ENCODE measurements at places on chromosomes 7 and 10. TPM values are rescaled to one million over a fixed set of nuclear protein-coding genes. Genes with fewer than 3 reads are reported as not detected.

PHKG1 gene
- 2.8 TPM for total RNA-seq

SPDYE1 gene
- total RNA-seq, result not detected

PTPRN2 gene
- total RNA-seq, result 0.31 TPM

KCNIP2 gene
- total RNA-seq, result 2.3 TPM

ADCY1 gene
- 1.5 TPM for total RNA-seq

MTERF1 gene
- total RNA-seq, result 20.9 TPM

DNA sequence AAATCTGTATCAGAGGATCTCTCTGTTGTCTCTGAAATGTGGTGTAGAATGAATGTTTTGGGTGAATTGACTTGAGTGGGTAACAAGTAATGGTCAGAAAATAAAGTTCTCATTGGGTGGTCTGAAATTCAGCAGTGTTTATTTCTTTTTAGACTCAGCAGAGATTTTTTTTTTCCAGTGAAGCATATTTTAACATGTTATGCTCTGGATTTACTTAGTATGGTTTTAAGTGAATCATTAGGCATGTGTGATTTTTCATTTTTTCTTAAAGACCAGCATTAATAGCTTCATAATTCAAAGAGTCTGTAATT lies 63.5 kb downstream of the REEP3 start:
- DNase-seq, result no peak

DNA sequence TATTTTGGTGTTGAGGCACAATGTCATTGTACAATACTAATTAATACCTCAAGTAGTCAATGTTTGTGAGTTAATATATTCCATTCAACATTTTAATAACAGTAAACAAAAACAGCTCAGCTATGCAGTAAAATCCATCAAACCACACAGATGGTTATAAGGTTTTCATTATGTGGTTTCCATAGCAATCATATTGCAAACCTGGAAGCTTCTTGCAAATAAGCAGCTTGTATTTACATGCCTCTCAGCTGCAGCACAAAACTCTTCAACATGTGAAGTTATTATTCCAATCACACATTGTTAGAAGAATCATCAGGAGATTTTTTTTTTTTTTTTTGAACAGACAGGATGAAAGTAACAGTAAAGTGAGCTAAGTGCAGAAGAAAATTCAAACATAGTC lies 170.2 kb downstream of the SKAP2 start:
- no peak for DNase-seq

GRCh38 chr7:47581438-47581803 lies 490 bp downstream of the TNS3 start:
- no peak for DNase-seq

- DNase-seq, result no peak
These were observed 10.3 kb upstream of the RARRES2 start for GRCh38 chr7:150351587-150352194.

- DNase-seq, result no peak
These were observed 50.2 kb upstream of the BAMBI start for GRCh38 chr10:28627102-28627501.

GRCh38 chr7:93307131-93307660 lies 75.0 kb downstream of the VPS50 start:
- DNase-seq, result no peak

DNA sequence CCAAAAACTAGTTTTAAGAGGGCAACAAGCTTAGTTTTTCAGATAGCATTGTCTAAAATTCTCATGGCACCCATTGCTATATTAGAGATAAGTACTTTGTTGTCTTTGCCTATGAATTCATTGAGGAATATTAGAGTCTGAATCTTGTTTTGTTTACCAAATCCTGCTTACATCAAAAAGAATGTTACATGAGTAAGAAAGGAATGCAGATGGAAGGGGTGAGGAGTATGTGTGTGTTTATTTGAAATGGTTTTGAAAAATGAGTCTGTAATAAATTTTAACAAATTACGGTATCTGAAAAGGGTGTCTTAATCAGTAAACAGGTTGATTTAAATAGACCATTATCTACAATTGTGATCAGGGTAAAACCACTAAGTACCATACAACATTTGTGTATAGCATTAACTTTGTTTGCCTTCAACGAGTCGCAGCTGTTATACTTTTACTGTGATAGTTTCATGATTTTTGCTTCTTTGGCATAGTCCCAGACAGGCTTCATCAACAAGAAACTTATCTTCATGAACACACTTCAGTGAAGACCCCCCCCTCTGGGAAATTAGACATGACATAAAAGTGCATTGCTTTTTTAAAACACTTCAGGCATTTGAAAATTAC lies 1183.9 kb upstream of the C7orf33 start:
- no peak for DNase-seq

GRCh38 chr10:98208925-98209324 lies 59.1 kb downstream of the LOXL4 start:
- DNase-seq, result no peak

GRCh38 chr10:115093776-115094408 lies 727 bp downstream of the ATRNL1 start:
- DNase-seq, result peak; percentile 67

DNA sequence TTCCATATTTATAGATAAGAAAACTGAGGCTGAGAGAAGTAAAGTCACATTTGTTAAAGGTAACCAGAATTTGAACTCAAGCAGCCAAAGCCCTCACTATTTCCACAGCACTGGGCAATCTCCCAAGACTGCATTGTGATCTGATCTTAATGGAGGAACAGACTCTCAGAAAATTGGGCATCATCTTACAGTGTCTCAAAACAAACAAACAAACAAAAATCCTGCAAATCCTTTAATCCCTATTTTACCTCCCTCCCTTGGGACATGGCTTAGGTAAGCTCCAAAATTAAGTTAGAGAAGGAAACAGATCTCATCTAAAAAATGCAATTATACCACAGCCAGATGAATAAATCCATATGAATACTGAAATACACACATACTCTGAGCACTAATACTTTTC lies 57.5 kb downstream of the FHIP2A start:
- no peak for DNase-seq

DNA sequence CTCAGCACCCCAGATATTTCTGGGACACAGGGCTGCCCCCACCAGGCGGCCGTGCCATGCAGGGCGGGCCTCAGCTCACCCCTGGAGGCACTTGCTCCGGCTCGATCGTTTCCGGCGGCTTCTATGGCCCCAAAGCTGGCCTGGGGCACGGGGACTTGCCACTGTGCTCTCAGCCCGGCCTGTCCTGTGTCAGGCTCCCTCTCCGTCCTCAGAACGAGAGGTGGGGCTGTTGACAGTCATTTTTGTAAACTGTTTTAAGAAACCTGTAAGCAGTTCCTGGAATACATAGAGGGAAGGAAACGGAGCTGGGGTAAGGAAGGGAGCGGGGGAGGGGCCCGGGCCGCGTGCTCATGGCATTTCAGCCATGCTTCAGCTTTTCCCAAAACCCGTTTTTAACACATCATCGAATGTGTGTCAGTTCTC lies 30.7 kb upstream of the PRKAR1B start:
- no peak for DNase-seq

DNA sequence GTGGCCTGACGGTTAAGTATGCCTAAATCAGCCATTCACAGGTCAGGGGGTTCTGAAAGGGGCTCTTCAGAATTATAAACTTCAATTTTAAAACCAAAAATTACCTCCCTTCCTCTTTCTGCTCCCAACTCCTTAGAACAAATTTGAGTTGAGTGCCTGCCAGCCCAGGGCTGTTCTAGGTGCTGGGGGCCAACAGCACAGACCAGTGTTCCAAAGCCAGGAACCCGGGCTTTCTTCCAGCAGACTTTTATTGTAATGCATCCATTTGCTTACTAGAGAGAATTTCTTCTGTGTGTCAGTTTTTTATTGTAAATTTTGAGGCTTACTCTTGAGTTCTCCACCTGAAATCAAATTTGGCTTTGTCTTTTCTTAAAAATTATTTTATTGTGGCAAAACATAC lies 238.5 kb downstream of the CACNB2 start:
- no peak for DNase-seq

- DNase-seq, result no peak
These were observed 23.9 kb downstream of the NRAP start for GRCh38 chr10:113639966-113640365.

- no peak for DNase-seq
These were observed 7.9 kb upstream of the MYL7 start for GRCh38 chr7:44148961-44149536.

DNA sequence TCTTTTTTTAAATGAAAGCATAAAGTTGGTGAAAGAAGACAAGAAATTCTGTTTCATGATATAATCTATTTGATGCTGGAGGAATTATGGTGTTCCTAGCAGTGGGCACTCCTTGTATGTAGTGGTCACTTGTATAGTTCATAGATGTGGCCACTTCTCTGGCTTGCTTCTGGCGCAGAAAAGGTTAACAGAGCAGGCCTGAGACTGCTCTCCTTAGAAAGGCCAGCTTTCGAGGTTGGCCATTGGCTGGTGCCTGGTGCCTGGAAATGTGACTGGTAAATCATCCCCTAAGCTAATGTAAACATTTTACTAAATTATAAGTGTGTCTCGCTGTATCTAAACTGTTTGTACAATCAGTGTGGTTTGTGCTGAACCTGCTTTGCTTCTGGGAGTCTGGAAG lies 276.1 kb downstream of the PHTF2 start:
- no peak for DNase-seq

DNA sequence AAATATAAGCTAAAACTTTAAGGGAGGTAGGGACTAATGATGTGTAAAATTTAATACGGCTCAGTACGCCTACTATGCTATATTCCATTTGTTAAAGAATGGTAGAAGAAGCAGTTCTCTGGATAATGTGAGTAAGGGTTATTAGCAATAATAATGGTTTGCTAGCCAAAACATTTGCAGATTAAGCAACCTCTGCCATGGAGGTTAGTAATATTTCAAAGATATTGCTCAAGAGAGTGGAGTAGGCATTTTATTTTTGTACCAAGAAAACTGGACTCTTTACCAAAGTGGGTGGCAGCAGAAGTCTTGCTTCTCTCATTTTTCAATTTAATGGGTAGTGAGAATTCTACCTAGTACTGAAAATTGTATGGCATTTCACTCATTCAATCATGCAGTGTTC lies 158.9 kb upstream of the TMEM106B start:
- DNase-seq, result no peak

DNA sequence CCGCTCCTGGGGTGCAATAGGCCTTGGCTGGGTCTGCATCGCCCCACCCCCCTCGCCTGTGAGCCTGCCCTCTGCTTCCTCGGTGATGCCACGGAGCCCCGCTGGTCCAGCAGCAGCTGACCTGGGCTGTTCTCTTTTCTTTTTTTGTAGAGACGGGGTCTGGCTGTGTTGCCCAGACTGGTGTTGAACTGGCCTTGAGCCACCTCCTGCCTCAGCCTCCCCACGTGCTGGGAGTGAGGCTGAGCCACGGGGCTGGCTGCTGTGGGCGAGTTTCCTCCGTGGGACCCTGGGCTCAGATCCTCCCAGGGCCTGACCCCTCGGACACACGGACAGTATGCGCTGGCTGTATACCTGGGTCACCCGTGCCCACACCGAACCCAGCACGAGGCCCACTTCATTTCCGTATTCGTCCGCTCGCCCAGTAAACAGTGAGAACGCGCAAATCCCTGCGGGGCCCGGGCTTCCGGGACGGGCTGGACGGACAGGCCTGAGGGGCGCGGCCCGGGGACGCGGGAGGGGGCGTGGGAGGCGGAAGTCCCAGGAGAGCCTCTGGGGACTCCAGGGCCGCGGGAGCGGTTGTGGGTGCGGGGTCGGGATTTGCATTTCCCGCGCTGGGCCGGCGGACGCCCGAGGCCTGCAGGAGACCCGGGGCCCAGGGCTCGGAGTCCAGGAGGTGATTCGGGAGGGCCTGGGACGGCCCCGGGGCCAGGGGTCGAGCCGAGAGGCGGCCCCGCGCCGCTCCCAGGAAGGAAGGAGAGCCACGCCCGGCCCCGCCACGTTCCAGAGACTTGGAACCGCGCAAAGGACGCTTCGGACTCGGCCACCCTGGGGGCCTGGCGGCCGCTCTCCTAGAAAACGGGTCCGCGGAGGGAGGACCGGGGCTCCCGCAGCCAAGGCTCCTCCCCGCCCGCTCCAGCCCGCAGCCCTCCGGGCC lies 57.7 kb upstream of the DNAJB6 start:
- DNase-seq, result peak; percentile 78

Measured in activated CD4-positive, alpha-beta T cell treated with anti-CD3 and anti-CD28 coated beads, Interleukin-2, amount 10 ng/mL, durations not matched to agents 24 days and 14 days (primary cell).